ENCODE measurements at places on chromosomes 5 and 9.

GRCh38 chr9:115615000-115615401, 497.0 kb upstream of the TNC start:
- no peak for DNase-seq

GRCh38 chr5:36491856-36492255, 114.5 kb upstream of the SLC1A3 start:
- no peak for DNase-seq

GRCh38 chr9:109868722-109869121, 88.7 kb downstream of the PALM2AKAP2 start:
- no peak for DNase-seq

DNA sequence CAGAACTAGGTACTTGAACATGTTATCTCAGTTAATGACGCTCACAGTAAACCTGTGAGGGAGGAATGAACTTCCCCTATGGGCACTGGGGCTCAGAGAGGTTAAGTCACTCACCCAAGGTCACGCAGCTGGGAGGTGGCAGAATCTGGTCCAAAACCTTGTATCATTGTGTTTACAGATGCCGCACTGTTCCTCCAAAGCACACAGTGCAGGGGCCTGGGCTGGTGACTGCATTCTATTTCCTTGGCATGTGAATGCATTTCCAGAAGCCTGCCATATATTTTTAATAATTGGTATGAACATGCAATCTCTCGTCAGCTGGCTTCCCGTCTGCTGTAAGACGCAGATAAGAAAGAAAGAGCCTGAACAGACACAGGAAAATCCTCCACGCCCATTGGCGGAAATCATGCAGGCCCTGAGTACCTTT, 77.0 kb upstream of the TBC1D2 start:
- DNase-seq = no peak

GRCh38 chr9:16180546-16180945, 627.7 kb downstream of the CCDC171 start:
- DNase-seq = no peak

DNA sequence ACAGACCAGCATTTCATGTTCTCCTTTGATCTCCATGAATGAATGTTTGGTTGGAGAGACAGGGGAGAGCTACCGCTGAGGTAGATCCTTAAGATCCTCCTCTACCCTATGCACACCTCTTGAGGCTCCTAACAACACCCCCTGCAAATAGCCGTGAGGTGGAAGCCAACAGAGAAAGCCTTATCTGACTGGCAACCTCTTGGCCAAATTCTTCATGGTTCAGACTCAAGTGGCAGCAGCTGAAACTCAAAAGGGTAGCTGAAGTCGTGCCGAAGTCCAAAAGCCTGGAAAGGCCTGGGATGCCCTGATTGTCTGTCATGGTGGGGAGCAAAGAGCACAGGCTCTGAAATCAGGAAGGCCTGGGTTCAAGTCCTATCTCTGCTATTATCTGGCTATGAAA, 184.9 kb downstream of the SEC61B start:
- no peak for DNase-seq

GRCh38 chr9:28781481-28781880, 1208.2 kb upstream of the C9orf72 start:
- no peak for DNase-seq

- no peak for DNase-seq
Measured at GRCh38 chr5:114237766-114238165, 124.1 kb upstream of the KCNN2 start.

- no peak for DNase-seq
Measured at GRCh38 chr5:111869681-111870080, 112.7 kb upstream of the NREP start.

DNA sequence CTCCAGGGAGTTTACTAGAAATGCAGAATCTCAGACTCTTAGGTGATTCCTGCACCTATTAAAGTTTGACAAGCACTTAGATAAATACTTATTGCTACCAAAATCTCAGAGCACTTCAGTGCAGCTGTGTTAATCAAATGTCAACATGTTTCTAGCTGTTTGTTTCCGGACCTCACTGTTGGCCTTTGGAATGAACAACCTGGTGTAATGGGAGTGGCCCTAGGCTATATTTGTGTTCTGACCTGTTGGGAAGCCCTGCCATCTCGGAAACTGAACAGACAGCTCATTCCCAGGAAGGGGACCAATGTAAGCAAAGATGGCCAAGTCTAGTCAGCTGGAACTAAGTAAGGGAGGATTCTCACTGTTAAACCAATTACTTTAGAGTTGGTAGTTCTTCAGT, 145.0 kb upstream of the SLC28A3 start:
- DNase-seq = no peak
